ENCODE measurements at places on chromosomes 6 and 20. TPM values are rescaled to one million over a fixed set of nuclear protein-coding genes. Genes with fewer than 3 reads are reported as not detected.

Gene TNFRSF21
- 43.3 TPM for total RNA-seq

Gene ZNF165
- total RNA-seq: 9.4 TPM

Gene SYNJ2
- total RNA-seq: 15.4 TPM

Gene NKX2-2
- total RNA-seq: not detected

Gene SLC17A2
- 7.7 TPM for total RNA-seq

Gene IL20RA
- total RNA-seq: 0.63 TPM

Gene MYL9
- total RNA-seq: 31.8 TPM

Gene MUC22
- total RNA-seq: 0.03 TPM

Gene ADGB
- total RNA-seq: not detected

Gene IYD
- total RNA-seq: 10.0 TPM

Gene COL9A3
- total RNA-seq: 22.6 TPM

Gene DEF6
- 3.7 TPM for total RNA-seq

Gene RAD21L1
- total RNA-seq: not detected

Gene GPX5
- not detected for total RNA-seq

Gene C6orf163
- 2.5 TPM for total RNA-seq

Gene SPATS1
- not detected for total RNA-seq

Gene DAAM2
- total RNA-seq: 15.1 TPM

Gene FOXC1
- 1.1 TPM for total RNA-seq

Gene TBXT
- not detected for total RNA-seq

Gene VSX1
- total RNA-seq: not detected

Gene DDX39B
- total RNA-seq: 287 TPM
